ENCODE measurements at places on chromosomes 7 and 10.

DNA sequence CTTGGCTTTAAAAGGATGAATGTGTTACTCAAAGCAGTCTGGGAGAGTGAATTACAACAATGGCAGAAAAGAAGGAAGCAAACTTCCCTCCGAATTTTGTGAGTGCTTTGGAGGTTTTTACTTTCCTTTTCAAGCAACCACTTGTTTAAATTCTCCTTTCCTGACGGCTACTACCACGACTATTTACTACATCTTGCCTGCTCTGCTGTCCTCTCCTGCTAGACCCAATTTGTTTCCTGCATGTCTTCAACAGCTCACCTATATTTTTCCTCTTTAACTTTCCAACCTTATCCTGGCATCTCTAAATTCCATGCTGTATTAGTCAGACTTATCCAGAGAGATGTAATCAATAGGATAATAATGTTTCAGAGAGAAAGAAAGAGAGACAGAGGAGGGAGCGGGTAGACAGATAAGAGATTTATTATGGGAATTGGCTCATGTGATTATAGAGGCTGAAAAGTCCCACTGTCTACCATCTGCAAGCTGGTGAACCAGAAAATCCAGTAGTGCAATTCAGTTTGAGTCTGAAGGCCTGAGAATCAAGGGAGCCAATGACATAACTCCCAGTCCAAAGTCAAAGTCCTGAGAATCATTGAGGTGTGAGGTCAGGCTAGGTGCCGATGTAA is 42.8 kb upstream of the SLC13A1 start:
- DNase-seq, result no peak

DNA sequence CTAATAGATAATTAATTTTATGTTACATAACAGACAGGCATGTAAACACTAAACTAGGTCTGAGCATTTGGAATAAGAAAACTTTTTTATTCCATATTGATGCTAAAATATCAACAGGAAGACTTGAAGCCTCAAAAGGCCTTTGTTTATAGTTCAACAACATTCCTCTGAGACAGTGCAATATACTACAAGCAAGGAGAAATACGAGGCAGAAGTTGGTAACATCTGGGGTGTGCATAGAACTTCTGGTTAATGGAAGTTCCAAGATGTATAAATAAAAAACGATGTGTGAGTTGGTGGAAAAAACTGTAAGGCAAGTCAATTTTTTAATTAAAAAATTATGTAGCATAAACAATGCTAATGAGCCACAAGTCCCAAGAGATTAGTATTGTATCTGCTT is 139.6 kb downstream of the SKAP2 start:
- DNase-seq, result no peak

GRCh38 chr7:138885383-138886147 is 87.6 kb upstream of the ATP6V0A4 start:
- DNase-seq, result no peak

- no peak for DNase-seq
Observed at GRCh38 chr10:28788252-28788651, 110.9 kb downstream of the BAMBI start.

GRCh38 chr7:110750931-110751605 is 339.9 kb upstream of the LRRN3 start:
- DNase-seq, result no peak

DNA sequence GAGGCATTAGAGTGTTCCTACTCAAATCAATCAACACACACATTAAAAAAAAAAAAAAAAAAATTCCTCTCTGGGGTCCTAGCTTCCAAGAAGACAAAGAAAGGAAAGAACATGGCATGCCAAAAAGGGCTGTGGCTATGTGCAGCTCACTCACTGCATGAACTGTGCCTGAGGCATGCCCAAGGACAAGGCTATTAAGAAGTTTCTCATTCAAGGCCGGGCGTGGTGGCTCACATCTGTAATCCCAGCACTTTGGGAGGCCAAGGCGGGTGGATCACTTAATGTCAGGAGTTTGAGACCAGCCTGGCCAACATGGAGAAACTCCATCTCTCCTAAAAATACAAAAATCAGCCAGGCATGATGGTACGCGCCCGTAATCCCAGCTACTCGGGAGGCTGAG is 41.9 kb upstream of the PPP3CB start:
- no peak for DNase-seq

GRCh38 chr7:150958597-150958996 is 19.5 kb downstream of the KCNH2 start:
- DNase-seq, result no peak

DNA sequence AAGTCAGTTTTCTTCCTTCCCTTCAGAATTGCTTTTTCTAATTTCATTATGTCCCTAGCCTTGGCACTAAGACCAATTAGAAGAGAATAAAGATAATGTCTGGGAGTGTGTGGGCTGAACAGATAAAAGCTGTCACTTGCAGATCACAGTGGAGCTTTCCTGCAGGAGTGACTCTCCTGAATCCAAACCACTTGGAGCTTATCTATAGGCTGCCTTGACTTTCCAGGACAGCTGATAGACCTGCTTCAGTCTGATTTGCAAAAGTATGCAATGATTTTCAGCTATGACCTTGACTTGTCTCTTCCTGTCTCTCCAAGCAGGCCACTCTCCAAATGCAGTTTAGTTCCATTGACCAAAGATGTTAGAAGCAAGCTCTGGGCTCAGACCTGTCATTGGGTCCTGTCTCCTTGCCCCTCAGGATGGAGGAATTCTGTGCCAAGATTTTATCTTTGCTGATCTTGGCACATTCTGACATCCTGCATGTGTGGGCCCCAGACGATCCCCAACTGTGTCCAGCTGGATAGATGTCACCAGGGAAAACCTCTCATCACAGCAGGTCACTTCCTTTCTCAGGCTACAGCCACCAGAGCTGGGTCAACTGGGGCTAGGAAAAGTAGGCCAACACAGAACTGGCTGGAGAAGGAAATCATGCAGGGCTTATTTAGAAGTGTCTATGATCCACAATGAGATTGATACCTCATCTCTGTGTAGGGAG is 120.9 kb upstream of the ZNF438 start:
- no peak for DNase-seq

DNA sequence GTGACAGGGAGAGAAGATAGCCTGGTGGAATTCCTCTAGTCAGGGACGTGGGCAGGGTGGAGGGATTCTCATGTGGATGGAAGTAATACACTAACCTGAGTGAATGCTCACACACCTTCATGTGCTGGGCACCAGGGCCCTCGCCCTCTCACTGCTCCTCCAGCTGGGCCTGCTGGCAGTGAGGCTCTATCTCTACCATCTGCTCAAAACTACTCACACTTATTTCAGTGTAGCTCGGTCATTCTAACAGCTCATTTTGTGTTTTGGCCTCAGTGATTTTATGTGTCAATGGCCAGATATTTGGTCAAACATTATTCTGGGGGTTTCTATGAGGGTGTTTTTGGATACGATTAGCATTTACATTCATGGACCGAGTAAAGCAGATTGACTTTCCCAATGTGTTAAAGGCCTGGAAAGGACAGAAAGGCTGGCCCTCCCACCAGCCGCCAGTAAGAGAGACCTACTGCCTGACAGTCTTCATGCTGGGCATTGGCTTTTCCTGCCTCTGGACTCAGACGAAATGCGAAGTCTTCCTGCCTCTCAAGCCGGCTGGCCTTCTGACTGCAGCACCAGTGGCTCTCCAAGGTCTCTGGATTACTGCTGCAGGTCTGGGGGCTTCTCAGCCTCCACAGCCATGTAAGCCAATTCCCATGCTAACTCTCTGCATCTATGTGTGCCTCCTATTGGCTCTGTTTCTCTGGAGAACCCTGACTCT is 335.4 kb downstream of the CXCL12 start:
- no peak for DNase-seq

- DNase-seq, result no peak
Observed at GRCh38 chr10:31081937-31082840, 50.5 kb upstream of the ZNF438 start.

DNA sequence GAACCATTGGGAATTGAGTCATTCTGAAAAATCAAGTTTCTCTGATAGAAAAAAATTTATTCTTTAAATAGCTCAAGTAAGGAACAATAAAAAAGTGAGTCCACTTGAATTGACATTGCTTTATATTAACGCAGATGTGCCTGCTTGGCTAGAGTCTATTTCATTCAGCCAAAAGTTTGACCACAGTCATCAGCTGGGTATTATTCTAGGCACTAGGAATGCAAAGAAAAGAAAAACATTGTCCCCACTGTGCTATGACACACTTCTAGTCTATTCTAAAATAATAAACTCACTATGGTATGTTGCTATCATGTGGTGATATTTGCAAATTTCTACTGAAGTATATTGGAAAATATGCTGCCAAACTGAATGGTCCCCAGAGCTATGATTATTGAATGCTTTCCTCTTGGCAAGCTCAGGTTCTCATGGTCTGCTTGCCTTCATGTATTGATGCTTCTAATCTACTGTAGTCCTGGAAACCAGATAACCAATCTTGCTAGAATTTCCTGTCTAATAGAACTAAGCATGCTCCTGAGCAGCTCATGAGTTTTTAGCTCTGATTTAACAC is 8.3 kb downstream of the SFRP4 start:
- DNase-seq, result no peak

All from RWPE1 (cell line).